ENCODE measurements at places on chromosomes 13 and 19.

DNA sequence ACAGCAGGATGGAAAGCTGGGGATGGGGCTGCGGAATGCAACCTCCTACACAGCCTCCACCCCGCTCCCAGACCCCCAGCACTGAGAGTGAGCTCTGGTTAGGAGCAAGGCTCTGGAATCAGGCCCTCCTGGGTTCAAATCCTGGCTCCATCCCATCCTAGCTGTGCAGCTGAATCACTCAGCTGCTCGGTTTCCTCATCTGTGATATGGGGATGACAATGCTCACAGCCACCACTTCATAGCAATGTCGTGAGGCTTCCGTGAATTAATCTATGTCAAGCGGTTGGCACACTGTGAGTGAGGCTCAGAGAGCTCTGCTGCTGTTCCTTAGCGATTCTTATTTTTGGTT lies 538 bp downstream of the ACP7 start:
- DNase-seq = no peak

- no peak for DNase-seq
Measured at GRCh38 chr19:5838353-5839064, 993 bp downstream of the FUT6 start.

DNA sequence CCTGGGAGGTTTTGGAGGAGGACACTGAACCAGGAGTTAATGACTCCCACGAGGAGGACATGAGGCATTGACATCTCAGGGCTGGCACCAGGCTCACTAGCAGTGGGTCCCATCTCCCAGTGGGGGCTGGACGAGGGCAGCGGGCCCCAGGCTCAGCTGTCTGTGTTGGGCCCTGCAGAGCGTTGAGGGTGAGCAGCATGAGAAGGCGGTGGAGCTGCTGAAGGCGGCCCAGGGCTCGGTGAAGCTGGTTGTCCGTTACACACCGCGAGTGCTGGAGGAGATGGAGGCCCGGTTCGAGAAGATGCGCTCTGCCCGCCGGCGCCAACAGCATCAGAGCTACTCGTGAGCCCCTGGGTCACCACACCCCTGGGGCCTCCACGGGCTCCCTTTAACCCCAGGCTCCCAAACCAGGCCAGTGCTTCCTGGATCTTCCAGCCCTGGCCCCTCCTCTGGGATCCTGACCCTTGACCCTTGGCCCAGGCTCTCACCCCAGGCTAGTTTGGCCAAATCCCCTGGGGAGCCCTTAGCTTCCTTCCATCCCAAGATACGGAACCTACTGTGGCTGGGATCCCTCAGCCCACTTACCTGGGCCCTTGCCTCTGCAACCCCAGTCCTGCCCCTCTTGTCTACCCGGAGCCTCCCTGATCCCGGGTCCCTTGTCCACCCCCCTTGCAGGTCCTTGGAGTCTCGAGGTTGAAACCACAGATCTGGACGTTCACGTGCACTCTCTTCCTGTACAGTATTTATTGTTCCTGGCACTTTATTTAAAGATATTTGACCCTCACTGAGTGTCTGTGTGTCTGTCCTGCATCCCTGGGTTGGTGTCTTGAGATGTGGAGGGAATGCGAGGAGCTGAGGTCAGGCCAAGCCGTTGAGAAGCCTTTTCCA lies 1.0 kb downstream of the C19orf73 start:
- no peak for DNase-seq

GRCh38 chr13:99469041-99469440 lies 32.2 kb upstream of the TM9SF2 start:
- no peak for DNase-seq

GRCh38 chr19:34316741-34317301 lies 48.2 kb upstream of the GPI start:
- DNase-seq = no peak

- DNase-seq = no peak
Measured at GRCh38 chr13:110683203-110683883, 22.6 kb downstream of the CARS2 start.

- no peak for DNase-seq
Measured at GRCh38 chr13:80428349-80429096, 87.6 kb upstream of the SPRY2 start.

DNA sequence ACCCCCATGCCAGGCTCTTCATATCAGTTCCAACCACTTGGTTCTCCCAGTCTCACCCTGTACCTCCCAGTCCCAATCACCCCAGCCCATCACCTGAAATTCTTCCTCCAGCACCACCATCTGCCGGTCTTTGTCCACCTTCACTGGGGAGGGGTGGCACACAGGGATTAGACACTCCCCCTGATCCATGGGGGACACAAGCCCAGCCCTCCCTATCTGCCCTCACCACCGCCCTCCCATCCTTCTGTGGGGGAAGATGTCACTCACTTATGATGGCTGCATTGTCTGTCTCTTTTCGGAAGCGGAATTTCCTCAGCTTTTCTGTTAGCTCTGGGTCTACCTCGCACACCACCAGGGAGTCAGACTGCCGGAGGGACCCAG lies 685 bp downstream of the GMFG start:
- no peak for DNase-seq

DNA sequence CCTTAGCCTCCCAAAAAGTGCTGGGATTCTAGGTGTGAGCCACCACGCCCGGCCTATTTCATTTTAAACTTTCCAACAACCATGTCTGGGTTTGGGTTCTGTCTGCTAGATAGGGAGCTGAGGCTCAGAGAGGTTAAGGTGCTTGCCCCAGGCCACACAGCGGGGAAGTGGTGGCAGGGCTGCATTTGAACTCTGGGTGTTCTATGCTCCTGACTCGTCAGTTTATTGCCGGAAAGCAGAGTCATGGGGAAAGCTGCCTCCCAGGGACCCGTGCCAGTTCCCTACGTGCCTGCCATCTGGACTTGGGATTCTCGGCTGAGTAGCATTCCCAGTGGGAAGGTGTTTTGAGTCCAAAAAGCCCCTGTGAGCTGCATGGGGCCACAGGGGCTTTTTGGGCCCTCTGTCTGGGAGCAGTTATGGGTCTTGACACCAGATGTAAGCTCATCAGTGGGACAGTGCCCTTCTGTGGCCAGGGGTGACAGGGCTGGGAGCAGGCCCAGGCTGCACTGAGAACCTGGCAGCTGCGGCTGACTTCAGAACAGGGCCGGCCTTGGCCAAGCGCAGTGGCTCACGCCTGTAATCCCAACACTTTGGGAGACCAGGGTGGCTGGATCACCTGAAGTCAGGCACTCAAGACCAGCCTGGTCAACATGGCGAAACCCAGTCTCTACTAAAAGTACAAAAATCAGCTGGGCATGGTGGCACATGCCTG lies 10.9 kb downstream of the RFX1 start:
- no peak for DNase-seq

DNA sequence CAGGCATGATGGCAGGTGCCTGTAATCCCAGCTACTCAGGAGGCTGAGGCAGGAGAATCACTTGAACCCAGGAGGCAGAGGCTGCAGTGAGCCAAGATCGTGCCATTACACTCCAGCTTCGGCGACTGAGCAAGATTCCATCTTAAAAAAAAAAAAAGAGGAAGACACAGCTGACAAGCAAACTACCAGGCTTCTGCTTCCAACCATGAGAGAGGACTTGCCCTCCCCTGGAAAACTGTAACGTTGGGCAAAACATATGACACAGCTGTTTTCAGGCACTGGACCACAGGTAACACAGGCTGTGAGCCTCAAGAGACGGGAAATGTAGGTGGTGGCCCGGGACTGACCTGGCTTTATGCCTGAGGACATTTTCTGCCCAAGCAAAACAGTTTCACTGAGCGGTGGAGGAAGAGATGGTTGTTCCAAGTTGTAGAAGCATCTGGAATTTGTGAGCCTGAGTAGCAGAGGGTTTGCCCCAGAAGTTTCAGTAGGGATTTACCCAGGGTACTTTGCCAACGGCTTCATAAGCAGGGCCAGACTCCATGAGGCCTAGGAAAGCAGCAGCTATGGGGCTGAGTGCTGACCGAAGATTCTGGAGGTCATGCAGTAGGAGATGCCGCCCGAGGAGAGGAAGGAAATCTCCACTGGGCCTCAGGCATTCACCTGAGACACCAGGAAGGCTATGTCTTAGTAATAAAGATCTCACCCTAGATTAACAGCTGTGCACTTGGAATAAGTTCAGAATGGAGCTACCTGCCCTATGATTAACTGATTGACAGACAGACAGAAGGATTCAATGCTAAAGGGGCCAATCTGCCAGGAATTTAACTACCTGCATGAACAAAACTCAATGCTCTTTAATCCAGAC lies 88.0 kb downstream of the ABCC4 start:
- DNase-seq = peak; percentile 32

DNA sequence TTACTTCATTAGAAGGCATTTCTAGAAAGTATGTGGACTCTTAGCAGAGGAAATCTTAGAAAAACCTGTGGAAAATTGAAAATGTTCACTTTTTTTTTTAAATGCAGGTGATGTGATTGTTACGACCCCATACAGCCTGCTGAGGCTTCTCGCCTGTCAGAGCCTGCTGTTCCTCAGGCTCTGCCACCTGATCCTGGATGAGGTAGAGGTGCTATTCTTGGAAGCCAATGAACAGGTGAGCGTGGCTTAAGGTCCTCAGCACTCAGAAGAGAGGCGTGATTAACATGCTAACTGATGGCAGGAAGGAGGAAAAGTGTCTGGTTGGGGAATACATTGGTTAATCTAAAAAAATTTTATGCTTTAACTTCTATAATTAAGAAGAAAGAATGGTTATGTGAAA lies 71.4 kb downstream of the SLC7A9 start:
- DNase-seq = no peak

DNA sequence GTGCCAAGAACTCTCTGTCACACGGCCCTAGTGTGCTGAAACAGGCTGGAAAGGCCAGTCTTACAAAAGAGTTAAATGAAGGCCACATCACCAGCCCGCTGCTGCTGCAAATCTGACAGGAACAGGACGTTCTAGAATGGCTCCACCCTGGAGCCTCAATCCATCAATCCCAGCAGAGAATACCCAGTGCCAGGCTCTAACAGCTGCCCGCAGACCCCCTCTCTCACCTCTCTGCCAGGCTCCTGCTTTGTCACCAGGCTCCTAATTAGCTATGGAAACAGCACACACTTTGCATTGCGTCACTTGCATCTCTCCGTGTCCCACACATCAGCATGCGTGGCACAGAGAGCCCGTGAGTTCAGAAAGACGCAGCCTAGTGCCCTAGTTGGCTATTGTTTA lies 314.1 kb downstream of the FOXO1 start:
- no peak for DNase-seq

All from prostate gland (tissue), 2 donors.